Stimulated activated CD8-positive, alpha-beta memory T cell treated with anti-CD3 and anti-CD28 coated beads, Interleukin-7, amount 100 ng/mL, for 4 hours (primary cell): ENCODE measurements at places on chromosomes 12 and 14.

DNA sequence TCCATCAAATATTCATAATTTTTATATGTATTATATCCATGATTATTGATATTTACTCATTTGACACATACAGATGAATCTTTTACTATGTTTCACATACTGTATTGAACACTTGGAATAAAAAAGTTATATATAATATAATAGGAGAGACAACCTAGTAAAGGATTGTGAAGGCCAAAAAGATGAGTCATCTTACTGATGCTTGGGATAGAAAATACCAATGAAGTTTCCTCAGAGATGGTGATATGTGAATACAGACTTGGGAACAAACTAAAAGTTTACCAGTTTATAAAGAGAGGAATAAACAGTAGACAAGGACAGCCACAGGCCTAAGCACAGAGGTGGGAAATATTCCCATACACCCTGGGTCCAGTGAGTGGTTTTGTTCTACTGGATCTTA is 743.9 kb upstream of the FLRT2 start:
- no peak for DNase-seq

DNA sequence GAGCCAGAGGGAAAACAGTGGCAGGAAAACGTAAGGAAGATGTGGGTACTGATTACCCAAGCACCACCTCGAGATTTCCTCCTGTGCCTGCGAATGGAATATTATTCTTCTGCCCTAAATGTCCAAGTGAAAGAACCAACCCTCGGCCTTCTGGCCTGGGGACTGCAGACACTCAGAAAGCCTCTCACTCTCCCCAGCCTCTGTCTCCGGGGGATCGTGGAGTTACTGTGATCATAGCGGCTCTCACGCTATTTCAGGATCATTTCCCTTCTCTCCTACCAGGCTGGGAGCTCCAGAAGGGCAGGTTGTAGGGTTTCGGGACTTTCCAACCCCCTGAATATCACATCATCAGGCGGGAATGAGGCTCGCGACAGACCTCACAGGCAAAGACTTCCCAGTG is 68.9 kb downstream of the KDM2B start:
- DNase-seq: no peak

DNA sequence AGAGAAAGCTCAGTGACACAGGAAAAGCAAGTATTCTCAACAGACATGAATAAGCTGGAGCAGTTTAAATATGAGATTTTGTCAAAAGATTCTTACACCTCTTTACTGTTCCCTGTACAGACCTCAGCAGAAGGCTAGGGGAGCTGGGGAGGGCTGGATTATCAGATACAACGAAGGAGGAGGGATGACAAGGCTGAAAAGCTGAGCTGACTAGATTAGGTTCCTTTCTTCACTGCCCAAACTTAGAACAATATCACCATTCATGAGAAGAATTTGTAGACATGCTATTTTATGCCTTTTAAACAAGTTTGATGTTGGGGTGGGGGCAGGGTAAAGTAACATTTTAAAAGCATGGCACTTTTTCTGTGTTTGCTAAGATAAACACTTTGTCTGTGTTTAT is 611.1 kb downstream of the AACS start:
- DNase-seq: no peak

GRCh38 chr12:16331998-16332397 is 15.4 kb upstream of the MGST1 start:
- DNase-seq: no peak
